ENCODE measurements at places on chromosomes 7 and 10.

- DNase-seq: no peak
Measured at GRCh38 chr10:34966451-34966850, 123.7 kb downstream of the CUL2 start.

DNA sequence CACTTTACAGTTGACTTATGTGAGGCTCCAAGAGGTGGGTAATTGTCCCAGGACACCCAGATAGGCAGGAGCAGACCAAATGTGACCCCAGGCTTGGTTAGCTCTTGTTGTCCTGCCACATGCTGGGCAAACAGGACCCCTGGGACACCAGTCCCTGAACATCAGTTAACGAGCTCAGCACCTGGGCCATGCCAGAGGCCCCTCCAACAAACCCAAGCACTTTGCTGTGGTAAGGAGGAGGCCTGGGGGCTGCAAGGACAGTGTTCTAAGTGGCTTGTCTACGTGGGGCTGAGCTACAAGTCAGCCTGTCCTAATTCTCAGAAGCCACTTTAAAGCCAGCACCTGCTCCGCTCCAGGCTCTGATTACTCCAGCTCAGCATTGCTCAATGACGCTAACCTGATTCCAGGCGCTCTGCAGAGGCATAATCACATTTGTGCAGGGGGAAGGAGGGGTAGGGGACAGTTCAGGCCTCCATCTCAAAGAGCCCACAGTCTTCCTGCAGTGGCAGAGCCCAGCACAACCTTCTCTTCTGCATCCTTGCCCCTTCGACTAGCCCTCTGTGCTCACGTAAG lies 57.2 kb downstream of the DDC start:
- DNase-seq: no peak

- DNase-seq: peak; percentile 87
Measured at GRCh38 chr7:102426268-102427018, 6.9 kb upstream of the ORAI2 start.

- no peak for DNase-seq
Measured at GRCh38 chr7:79298145-79298760, 155.2 kb downstream of the MAGI2 start.

- no peak for DNase-seq
Measured at GRCh38 chr7:142760071-142760642, 10.6 kb upstream of the PRSS2 start.

GRCh38 chr10:241451-241850 lies 106.2 kb downstream of the ZMYND11 start:
- no peak for DNase-seq

GRCh38 chr7:47154791-47155190 lies 427.1 kb downstream of the TNS3 start:
- DNase-seq: no peak

DNA sequence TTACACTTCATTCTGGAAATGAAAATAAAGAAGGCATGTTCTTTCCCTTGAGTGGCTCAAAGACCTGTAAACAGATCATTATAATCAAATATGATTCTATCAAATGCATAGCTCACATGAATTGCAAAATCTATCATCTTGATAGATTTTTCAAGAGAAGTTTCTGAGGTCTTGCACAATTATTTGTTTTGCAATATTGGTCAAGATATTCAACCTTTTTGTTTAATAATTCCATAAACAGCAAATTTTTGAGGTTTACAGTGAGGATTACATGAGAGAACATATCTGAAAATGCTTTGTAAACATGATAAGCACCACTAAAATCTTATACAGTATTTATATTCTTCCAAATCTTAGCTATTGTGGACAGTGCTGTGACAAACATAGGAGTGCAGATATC lies 160.8 kb downstream of the HDAC9 start:
- no peak for DNase-seq

DNA sequence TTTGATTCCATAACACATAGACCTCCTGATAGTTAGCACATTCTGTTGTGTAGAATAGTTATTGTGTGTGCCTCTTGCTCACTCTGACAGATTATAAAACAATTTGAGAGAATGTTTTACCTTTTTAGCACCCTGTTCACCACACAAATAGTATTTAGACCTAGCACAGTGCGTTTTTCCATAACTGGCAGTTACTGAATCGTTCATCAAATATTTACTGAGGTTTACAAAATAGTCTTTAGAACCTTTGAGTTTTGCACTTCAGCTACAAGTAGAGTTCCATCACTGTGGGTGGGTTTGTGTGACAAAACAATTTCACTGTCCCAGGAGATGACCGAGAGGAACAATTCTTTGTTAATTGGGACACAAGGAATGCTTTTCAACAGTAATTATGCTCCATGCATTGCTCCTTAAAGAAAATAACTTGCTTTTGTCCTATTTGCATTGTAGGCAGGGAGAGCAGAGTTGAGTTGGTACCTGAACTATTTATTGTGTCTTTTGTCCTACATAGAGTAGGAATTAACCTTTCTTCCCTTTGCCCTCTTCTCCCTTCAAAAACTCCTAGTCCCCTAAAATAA lies 62.3 kb downstream of the DNAH11 start:
- no peak for DNase-seq

DNA sequence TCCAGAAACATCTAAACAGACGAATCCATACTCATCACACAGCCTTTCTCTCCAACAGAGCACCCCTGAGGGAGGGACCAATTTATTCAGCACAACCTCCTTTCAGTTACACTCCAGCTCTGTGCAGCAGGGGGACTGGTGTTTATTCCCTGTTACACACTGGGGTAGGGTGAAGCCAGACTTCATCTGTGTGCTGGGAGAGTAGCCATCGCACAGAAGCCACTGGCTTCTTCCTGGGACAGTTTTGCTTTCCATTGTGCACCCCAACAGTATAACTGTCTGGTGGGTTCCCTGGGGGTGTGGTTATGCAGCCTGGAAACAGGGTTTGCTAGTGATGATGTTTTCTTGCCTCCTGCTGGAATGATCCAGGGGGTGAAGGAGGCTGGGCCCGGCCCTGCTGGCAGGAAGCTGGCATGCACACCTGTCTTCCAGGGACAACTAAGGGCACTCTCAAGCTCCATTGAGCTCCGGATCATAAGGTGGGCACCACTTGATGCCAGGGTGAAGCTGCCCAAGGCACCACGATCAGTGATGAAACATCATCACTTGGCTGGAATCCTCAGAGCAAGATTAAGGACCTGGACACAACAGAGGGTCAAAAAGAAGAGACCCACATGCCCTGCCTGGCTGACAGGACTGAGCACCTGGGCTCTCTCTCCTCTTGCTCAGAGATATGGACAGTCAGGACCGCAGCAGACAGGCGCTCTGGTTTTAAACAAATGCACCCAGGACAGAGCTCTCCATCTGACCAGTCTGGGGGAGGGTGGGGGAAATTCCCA lies 293.2 kb downstream of the GRID1 start:
- no peak for DNase-seq

DNA sequence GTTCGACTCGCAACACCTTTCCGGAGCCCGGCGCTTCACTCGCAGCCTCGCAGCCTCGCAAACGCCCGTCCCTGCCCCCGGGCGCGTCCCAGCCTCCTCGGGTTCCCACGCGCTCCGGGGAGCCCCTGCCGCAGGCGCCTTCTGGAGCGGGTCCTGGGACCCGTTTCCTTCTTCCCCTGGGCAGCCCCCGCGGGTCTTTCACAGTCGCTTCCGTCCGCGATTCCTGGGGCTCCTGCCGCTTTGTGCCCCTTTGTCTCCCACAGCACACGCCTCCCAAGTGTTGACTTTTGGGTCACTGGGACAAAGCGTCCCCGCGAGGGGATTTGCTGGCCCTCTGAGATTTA lies 140.7 kb downstream of the DYNC2I1 start:
- DNase-seq: no peak

DNA sequence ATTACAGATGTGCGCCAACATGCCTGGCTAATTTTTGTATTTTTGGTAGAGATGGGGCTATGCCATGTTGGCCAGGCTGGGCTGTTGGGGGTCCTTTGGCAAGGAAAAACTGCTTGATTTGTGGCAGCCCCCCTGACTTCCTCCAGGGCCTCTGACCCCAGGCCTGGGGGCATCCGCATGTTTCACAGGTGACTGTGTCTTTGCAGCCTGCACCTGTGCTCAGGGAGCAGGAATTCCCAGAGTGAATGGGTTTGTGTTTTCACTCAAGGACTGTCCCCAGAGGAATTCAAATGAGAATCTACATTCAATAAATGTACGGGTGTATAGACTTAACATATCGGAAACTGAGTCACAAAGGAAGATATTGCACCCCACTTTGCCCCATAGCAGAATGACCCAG lies 11.6 kb upstream of the CLIP2 start:
- no peak for DNase-seq

GRCh38 chr10:71132321-71132810 lies 80.0 kb upstream of the UNC5B start:
- no peak for DNase-seq

DNA sequence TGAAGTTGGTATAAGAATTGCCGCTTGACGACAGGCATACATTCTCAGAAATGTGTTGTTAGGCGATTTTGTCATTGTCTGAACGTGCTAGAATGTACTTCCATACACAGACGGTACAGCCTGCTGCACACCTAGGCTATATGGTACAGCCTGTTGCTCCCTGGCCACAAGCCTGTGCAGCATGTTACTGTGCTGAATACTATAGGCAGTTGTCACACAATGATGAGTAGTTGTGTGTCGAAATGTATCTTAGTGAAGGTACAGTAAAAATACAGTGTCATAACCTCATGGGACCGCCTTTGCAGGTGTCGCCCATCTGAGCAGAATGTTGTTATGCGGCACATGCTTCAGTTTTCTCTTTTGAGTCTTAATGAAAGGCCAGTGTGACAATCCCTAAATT lies 66.5 kb downstream of the SHH start:
- no peak for DNase-seq
